ENCODE measurements at places on chromosomes 1 and 21. TPM values are rescaled to one million over a fixed set of nuclear protein-coding genes. Genes with fewer than 3 reads are reported as not detected.

DNA sequence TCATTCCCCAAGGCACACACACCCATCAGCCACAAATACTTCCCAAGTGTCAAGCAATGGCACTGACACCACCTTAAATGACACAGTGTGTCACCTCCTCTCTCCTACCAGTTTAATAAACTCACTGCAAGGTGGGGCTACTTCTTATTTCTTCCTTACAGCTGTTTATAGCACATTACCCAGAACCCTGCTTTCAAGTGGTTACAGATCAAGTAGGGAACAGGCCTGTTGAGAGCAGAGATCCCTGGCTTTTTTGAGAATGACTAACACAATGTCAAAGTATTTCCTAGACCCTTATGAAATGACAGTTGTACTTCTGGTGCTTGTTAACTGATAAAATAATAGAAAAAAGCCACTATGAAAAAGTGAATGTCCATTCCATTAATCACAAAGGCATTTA is 19.8 kb downstream of the ZBTB17 start:
- DNase-seq, result no peak

- no peak for DNase-seq
Observed at GRCh38 chr1:227910511-227911153, 37.1 kb downstream of the WNT9A start.

The ADCY10 gene
- total RNA-seq, result 0.13 TPM

DNA sequence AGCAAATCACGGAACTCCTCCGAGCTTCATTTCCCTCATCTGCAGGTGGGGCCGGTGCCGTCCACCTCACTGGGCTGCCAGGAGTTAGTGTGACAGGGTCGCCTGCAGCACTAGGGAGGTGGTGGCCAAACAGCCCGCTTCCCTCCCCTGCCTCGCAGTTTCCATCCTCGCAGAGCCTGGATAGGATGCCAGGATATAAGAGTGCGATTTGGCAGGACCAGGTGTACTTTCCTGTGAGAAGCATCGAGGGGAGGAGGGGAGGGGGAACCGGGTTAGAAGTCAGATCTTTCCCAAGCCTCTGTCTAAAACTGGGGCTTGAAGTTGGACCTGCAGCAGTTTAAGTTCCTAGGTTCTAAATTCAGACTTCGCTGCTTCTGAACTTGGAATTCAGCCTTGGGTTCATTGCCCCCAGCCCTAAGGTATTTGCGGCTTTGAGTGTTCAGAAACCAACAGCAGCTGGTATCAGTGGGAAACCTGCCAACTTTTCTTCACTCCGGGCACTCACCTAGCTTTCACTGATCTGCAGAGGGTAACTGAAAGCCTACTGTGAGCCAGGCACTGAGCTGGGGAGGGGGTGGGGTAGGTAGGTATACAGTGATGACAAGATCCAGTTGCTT is 1.7 kb upstream of the JUN start:
- DNase-seq, result peak; percentile 69

- no peak for DNase-seq
Observed at GRCh38 chr1:167207940-167208623, 12.6 kb upstream of the POU2F1 start.

The OR2AK2 gene
- not detected for total RNA-seq

The GPR89A gene
- total RNA-seq, result 25.4 TPM

The RNU1-4 gene
- 1,626 TPM for total RNA-seq

- no peak for DNase-seq
Observed at GRCh38 chr1:211480941-211481545, 10.9 kb downstream of the RD3 start.

DNA sequence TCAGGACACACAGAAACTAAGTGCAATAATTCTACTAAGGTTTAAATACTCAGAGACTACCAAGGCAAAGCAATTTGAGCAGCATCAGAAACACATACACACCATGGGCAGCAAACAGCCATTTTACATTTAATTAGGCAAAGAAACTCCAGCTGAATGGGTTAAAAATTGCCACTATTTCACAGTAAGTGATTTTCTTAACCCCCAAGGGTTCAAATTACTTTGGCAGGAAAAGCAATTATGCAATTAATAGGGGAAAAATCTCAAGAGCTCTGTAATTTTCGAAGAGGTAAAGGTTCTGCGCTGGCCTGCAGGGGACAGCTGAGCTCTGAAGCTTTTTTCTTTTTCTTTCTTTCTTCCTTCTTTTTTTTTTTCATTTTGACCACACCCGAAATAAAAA is 206.2 kb upstream of the RRP15 start:
- no peak for DNase-seq

DNA sequence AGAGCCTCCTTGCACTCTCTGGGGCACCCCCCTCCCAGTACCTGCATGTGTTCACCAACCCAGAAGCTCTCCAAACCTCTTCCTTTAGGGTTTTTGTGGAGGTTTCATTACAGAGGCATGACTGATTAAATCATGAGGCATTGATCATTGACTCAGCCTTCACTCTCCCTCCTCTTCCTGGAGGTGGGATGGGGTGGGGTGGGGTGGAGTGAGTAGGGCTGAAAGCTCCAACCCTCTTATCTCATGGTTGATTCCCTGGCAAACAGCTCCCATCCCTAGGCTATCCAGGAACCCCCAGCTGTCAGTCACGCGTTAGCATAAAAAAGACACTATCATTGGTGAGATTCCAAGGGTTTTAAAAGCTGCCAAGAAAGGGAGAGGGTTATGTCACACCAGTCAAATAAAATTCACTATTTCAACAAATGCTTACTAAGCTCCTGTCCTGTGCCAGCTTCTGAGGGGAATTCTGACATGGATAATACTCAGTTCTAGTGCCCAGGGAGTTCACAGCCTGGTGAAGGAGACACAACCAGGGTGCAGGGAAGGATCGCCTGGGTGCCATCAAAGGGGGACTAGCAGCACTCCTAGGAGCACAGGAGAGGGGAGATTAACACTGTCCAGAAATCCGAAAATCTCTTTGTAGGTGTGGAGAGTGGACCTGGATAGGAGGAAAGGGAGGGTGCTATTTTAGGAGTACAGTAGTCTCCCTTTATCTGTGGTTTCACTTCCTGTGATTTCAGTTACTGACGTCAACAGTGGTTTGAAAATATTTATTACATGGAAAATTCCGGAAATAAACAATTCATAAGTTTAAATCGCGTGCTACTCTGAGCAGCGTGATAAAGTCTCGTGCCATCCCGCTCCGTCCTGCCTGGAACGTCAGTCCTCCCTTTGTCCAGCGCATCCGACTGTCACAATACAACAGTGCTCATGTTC is 6.8 kb upstream of the IL24 start:
- DNase-seq, result no peak

- no peak for DNase-seq
Observed at GRCh38 chr1:202703191-202703590, 7.1 kb downstream of the SYT2 start.

The SPRR2F gene
- total RNA-seq, result not detected

- peak; percentile 68 for DNase-seq
Observed at GRCh38 chr1:225813214-225813964, 3.5 kb downstream of the EPHX1 start.

The CD247 gene
- 4.7 TPM for total RNA-seq

The ARMH1 gene
- 3.0 TPM for total RNA-seq

DNA sequence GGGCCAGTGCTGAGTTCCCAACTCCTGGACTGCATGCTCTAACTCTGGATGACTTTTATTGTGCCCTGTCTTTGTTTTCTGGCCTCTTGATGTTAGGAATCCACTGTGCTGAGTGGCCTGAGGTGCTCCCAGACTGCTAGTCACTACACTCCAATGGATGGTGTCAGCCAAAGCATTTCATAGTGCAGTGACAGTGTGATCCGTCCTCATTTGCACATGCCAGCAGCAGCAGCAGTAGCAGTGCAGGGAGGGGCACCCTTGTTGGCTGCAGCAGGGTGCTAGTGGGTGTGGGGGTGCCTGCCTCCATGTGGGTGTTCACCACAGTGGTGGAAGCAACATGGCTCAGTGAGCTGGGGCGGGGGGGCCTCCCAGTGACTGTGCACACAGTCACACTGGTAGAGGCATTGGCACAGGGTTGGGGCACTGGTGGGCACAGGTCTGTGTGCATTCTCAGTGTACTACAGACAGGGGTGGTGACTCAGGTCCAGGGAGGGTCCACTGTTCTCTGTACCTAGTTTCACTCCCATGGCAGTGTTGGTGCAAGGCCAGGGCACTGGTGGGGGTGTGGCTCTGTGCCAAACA is 214.0 kb downstream of the ZC3H11B start:
- no peak for DNase-seq

DNA sequence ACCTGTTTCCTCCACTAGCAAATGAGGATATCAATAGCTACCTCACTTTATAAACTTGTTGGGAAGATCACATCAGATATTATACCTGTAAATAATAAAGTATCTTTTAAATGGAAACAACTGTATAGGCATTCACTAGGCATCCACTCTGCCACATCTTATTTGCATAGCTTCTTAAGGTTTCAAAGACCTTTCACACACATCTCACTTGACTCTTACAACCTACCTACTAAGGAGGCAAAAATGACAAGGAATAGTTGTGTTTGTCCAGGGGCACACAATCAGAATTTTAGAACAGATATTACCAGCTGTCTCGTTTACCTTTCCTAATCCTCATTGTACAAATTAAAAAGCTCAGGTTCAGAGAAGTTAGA is 51.5 kb downstream of the VANGL2 start:
- no peak for DNase-seq

- DNase-seq, result peak; percentile 40
Observed at GRCh38 chr1:48084826-48085225, 87.6 kb upstream of the TRABD2B start.

DNA sequence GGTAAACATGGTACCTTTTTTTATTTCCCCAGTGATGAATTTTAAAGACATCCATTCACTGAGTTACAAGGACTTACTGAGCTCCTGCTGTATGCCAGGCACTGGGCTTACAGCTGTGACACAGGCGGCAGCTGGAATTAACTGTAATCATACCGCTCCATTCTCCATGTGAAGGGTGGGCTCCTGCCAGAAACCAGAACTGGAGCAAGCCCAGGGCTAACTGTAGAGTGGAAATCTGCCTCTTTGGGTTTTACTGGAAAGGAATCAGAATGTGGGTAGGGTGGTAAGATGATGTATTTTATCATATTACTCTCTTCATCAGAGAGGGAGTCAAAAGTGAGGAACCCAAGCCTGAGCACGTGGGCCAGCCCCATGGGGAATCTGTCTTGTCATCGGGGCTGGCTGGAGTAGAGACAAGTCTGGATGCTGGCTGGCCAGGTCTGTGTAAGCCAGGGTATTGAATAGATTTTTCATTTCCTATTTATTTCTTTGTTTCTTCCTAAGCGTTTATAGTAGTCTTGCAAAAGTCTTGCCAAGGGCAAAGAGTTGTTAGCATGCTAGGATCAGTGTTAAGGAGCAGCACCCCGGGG is 21.5 kb downstream of the FGGY start:
- no peak for DNase-seq

DNA sequence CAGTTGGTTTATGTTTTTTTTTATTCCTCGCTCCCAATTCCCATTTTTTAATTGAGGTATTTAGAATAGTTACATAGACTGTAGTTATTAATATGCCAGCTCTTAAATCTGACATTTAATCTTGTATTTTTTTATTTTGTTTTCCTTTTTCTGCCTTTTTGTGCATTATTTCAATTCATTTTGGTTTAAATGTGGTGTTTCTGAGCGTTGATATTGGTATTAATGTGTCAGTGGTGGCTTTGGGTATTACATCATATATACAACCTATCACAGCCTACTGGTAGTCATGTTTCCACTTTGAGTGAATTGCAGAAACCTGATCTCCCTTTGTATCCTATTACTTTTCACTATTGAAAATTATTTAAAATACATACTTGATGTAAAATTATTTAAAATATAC is 1027.3 kb downstream of the KCNT2 start:
- no peak for DNase-seq

The TESK2 gene
- 12.3 TPM for total RNA-seq

GRCh38 chr21:45319461-45320211 is 31.9 kb upstream of the POFUT2 start:
- no peak for DNase-seq

DNA sequence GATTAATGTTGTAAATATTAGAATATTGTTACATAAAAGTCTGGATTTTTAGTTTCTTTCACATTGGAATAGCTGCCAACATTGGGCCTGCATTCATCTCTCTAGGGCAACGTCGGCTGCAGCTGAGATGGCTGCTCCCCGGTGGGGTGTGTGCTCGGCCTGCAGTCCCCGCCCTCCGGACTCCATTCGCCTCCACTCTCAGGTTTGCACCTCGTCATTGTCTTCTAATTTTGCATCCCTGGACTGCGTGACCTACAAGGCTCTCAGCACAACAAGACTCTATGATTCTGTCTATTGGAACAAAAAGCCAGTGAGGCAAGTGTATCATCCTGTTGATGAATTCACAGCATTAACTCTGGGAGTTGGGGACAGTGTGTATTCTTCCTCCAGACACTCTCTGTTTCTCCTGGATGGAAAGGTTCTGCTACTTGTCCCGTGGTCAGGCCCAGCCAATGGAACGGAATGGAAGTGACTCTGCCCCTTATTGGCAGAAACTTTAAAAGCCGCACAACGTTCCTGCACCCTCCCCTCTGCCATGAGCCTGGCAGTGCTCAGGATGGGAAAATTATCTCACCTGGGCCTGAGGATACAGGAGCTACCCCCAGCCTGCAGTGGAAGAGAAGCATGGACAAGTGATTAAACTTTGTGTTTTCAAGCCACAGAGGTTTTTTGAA is 105.0 kb upstream of the SAMD11 start:
- DNase-seq, result no peak

DNA sequence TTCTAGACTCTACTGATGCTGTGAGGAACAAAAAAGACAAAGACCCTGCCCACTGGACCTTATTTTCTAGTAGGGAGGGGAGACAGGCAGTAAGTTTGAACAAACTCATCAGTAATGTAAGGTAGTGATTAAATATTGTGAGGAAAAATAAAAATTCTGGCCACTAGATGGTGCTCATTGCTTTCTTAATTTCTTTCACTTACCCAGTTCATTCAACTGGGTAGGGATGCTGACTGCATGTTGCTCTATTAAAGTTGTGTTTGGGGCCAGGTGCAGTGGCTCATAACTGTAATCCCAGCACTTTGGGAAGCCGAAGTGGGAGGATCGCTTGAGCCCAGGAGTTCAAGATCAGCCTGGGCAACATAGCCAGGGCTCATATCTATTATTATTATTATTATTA is 6.3 kb upstream of the KYAT3 start:
- no peak for DNase-seq

GRCh38 chr1:184576822-184577221 is 177.8 kb downstream of the EDEM3 start:
- no peak for DNase-seq
